Lung microvascular endothelial cell (primary cell): ENCODE measurements at places on chromosomes 13 and 19. TPM values are rescaled to one million over a fixed set of nuclear protein-coding genes. Genes with fewer than 3 reads are reported as not detected.

GRCh38 chr13:51581148-51581820, 3.0 kb upstream of the WDFY2 start:
- no peak for DNase-seq

- peak; percentile 76 for DNase-seq
Measured at GRCh38 chr13:32650705-32651311, 64.6 kb downstream of the PDS5B start.

- DNase-seq, result no peak
Measured at GRCh38 chr19:17411801-17412200, 6.4 kb upstream of the BST2 start.

GRCh38 chr19:38503077-38503410, 69.6 kb downstream of the RYR1 start:
- no peak for DNase-seq

DNA sequence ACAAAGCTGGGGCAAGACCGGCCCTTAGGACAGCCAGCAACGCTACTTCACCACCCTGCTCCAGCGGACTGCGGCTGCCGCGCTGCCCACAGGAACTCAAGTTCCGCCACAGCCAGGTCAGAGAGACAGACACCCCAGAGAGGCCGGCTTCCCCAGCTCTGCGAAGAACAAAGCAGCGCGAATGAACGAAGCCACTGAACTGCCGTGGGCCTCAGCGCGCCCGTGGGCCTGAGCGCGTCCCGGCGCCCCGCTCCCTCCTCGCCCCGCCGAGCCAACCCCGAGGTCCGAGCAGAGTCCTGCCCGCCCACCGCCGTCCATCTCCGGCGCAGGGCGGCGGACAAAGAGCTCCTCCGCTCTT, 158.4 kb downstream of the RNF17 start:
- DNase-seq, result peak; percentile 47

GRCh38 chr13:34153428-34154180, 335.7 kb downstream of the RFC3 start:
- DNase-seq, result peak; percentile 16

DNA sequence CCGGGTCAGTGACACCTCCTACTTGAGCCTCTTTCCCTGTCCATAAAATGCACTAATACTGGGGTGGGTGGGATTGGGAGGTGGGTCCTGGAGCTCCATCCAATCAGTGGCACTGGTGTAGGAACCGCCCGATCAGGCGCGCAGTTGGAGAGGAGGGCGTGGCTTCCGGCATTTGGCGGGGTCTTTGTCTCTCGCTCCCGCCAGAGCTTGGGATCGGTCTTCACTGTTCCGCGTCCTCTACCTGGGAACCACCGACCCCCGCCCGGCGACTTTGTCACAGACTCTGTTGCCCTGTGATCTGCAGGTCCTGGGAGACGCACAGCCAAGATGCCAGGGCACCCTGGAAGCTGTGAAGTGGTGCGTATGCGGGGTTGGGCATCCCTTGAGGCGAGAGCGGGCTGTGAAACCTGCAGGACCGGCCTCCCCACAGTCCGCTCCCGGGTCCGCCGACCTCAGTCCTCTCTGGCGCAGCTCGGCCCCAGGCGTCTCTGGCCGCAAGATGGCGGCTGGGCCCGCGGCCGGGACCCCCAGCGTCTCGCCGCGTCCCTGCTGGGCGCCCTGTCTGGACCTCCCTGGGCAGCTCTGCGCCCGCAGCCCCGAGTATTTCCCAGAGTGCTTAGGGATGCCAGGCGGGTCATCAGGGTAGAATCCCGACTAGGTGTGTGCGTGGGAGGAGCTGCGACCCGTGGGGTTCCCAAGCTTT, 41.6 kb upstream of the ZNF730 start:
- peak; percentile 33 for DNase-seq

- DNase-seq, result peak; percentile 82
Measured at GRCh38 chr13:95154413-95154886, 146.8 kb downstream of the ABCC4 start.

- DNase-seq, result no peak
Measured at GRCh38 chr13:109644069-109644750, 142.2 kb downstream of the IRS2 start.

DNA sequence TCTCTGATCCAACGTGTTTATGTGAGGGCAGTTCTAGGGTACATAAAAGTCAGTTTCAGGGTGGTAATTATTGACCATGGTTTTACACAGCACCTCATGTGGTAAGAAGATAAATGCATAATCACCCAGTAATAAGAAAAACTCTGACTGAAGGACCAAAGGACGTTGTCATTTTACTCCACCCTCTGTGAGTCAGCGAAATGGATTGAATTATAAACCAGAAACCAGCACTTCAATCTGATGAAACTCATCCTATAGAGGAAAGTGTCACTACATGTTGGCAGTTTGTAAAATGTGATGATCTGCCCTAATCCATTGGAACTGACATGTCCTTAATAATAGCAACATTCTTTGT, 406.8 kb downstream of the KLF5 start:
- no peak for DNase-seq

DNA sequence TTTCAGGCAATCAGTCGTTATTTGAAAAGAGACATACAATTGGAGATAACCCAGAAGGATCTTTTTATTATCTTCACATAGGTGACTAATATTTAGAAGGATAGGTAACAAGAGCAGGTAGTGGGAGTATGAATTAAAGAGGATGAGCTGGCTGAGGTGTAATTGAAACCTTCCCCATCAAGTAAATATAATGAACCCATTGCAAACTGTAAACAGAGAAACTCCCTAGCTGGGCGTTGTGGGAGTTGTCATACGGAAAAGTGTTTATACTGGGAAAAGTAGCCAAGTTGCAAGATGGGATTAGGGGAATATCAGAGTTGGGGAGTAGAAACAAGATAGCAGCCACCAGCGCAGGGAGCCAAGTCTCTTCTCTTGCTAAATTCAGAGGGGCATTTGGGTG, 448.4 kb downstream of the COG6 start:
- DNase-seq, result no peak

Gene CATSPERD
- not detected in 2 replicates for total RNA-seq

Gene LILRA2
- total RNA-seq, result not detected in 2 replicates

Gene SIGLEC12
- not detected in 2 replicates for total RNA-seq

Gene KCNJ14
- total RNA-seq, result under 0.01 and 0.20 TPM in 2 replicates

Gene ADGRE3
- not detected in 2 replicates for total RNA-seq

Gene IFNL1
- not detected in 2 replicates for total RNA-seq

Gene ZNF728
- under 0.01 TPM in 1 of 2 replicates, not detected in the other for total RNA-seq

Gene SYCN
- not detected in 2 replicates for total RNA-seq
